ENCODE measurements at places on chromosomes 11 and 22. TPM values are rescaled to one million over a fixed set of nuclear protein-coding genes. Genes with fewer than 3 reads are reported as not detected.

Gene TRIM48
- not detected for total RNA-seq

Gene OR2AG2
- total RNA-seq: 0.30 TPM

Gene OR5D14
- total RNA-seq: not detected

Gene CENPM
- 9.0 TPM for total RNA-seq

Gene OR8D1
- total RNA-seq: not detected

Gene BRSK2
- total RNA-seq: 14.1 TPM
